ENCODE measurements at places on chromosomes 5 and 9.
A peak's percentile ranks its signal among the peaks of the same experiment; 100 is the strongest.

DNA sequence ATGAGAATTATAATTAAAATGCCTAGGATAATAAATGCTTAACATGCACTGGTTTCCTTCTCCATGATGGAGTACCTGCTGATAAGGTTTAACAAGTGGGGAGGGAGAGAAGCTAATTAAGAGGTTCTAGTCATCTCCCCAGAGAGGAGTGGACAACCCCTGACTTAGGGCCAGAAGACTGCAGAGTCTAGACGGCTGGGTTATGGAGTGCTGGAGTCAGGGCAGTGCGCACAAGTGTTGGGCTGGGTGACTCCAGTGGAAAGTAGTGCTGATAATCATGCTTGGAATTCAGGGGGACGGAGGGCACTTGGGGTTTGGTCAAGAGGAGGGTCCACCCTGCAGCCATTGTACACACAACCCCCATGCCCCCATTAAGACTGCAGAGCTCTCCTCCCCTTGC lies 32.8 kb upstream of the TGFBI start:
- DNase-seq, result no peak

GRCh38 chr9:100756217-100756616 lies 178.3 kb downstream of the CAVIN4 start:
- no peak for DNase-seq

DNA sequence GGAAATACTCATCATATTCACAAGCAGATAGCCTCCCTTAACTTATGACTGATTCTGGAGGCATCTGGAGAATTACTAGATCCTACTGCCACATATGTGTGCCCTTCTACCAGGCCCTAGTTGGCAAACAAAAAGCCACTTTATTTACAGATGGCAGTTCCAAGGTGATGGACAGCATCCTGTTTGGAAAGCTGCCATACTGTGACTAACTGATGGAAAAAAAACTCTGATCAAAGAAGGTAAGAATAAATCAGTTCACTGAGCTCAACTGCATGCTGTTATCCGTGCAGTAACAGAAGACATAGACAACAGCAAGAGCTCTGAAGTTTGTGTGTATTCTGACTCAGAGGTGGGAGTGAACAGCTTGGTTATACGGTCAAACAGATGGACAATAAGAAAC lies 279.8 kb upstream of the POU5F2 start:
- DNase-seq, result no peak

GRCh38 chr9:37426846-37427245 lies 4.3 kb downstream of the GRHPR start:
- DNase-seq, result no peak

DNA sequence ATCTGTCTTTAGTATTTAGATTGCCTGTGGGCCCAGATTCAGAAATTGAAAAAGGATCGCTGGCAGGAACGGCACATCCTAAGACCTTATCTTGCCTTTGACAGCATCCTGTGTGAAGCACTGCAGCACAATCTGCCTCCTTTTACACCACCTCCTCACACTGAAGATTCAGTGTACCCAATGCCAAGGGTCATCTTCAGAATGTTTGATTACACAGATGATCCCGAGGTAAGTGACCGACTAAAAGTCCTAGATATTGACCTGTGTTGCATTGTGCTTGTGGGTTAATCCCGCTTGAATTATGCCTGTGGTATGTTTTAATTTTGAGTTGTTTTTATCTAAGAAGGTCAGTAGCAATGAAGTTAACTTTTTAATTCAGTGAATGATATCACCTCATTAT lies 14.4 kb downstream of the NCBP1 start:
- DNase-seq, result no peak

GRCh38 chr9:105883847-105884246 lies 189.5 kb downstream of the TMEM38B start:
- peak; percentile 25 for DNase-seq

DNA sequence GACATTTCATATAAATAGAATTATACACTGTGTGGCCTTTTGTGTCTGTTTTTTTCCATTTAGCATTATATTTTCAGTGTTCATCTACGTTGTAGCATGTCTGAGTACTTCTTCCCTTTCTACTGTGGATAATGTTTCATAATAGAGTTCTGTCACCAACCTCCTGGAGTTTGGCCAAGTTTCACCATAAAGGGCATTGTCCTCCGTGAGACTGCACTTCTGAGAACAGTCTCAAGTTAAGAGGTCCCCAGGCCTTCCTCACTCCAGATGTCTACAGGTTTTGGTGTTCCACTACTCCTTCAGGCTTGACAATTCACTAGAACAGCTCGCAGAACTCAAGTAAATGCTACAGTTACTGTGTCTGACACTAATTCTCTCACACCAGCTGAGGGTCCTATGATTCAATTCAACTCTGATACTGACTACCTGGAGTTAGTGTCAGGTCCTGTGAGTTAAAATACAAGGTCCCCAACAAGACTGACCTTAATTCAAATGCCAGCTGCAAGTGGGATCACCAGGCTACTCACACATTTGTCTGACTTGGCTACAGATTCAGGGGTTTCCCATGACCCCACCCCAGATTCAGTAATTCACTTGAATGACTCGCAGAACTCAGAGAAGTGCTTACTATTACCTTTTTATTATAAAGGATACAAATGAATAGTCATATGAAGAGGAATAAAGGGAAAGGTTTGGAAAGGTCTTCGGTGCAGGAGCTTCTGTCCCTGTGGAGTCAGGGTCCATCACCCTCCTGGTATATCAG lies 31.1 kb downstream of the SLC35A4 start:
- no peak for DNase-seq

- DNase-seq, result no peak
These were observed 58.4 kb upstream of the DAB2IP start for GRCh38 chr9:121593066-121593465.

DNA sequence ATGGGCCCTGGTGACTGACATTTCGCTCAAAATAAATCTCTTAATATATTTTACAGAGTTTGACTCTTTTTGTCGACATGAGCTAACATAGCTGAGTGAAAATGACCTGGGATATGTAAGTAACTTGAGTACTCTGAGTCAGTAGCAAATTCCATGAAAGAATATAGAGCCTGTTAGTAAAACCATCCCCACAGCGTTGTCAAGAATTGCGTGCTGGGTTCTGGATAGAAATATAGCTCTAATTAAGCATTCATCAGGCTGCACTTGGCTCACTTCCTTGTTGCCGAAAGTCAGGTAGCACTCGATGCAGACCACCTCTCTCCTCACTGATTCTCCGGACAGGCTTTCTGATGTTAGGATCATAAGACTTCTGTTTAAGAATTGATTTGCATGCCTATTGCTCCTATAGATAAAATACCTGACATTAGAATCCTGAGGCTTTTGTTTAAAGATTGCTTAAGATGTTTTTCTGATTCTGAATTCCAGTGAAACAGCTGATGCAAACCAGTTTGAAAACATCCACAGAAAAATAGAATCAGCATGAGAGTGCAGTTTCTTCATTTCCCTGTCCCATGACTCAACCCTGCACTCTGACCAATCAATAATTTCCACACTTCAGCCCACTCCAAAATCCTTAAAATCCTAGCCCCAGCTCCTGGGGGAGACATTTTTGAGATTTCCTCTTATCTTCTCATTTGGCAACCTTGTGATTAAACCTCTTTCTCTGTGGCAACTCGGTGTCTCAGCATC lies 310.6 kb downstream of the DIRAS2 start:
- no peak for DNase-seq

- DNase-seq, result no peak
These were observed 122.6 kb downstream of the BOD1 start for GRCh38 chr5:173493846-173494245.

- no peak for DNase-seq
These were observed 6.5 kb upstream of the MLANA start for GRCh38 chr9:5884191-5884590.

- DNase-seq, result no peak
These were observed 30.3 kb upstream of the AKNA start for GRCh38 chr9:114418053-114418452.

- DNase-seq, result no peak
These were observed 115.7 kb downstream of the TRIO start for GRCh38 chr5:14258840-14259239.

DNA sequence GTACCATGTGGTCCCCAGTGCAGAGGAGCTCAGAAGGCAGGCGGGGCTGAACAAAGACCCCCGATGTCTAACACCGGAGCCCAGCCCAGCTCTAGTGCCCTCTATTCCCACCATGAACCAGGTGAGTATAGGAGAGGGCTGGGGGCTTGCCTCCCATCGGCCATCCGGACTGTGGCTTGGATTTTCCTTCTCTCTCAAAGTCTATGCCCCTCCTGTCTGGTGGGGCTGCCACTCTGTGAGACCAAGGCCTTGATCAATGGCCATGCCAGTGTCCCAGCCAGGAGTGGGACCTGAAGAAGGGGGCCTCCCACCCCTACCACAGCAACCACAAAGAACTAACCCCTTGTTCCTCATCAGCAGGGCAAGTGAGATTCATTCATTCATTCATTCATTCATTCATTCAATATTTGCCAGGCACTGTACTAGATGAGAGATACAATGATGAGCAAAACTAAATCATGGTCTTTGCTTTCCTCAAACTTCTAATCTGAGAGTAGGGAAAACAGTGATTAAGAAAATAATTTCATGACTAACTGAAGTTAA lies 47.6 kb downstream of the ARHGEF37 start:
- DNase-seq, result no peak

DNA sequence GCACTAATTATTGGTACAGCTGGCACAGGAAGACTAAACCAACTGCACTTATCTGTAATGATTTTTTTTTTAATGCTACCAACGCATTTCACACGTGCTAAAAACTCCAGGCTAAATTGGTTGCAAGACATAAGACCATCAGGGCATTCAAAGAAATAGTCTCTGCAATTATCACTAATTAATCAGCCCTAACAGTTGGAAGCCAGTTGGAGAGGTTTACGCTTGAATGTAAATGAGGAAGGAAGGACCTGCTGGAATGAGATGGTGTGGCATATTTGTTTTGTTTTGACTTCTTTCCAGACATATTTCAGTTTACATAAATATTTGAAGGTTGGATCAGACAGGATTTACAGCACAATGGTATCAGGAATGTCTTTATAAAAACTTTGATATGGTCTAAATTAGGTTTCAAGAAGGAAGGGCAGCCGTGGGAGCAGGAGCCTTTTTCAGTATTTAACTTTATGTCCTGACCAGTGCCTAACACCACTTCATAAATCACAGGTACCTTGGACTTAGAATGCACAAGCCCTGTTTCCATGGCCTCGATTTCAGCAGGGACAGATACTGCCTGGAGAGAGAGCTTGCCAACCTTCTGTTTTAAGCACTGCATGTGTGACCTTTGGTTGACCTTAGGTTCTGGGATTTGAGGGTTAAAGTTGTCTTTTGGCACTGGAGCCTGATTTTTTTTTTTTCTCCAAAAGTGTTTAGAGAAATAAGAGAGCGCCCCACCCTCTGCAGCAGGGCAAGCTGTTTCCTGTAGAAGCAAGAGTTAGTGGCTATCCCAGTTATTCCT lies 199.8 kb upstream of the MAP3K1 start:
- no peak for DNase-seq

DNA sequence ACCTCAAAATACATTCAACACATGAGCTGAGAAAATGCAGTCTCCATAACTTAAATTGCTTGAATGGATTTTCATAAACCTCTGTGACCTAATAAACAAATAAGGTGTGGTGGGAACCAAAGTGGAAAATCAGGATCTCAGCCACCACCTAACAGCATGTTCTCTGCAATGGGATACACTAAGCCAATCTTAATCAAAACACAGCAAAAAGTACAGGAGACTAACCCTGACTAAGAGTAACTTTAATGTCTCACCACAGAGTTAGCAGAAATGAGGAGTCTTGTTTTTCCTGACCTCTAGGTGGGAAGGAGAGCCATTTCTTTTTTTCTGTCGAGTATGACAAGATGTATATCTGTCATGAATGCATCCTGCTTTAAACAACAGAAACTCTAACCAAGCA lies 48.5 kb downstream of the PLK2 start:
- DNase-seq, result no peak

GRCh38 chr5:18397371-18397770 lies 763.1 kb downstream of the TAF11L14 start:
- DNase-seq, result no peak

GRCh38 chr5:2783223-2783622 lies 31.7 kb upstream of the IRX2 start:
- no peak for DNase-seq

GRCh38 chr5:95949810-95950209 lies 11.8 kb downstream of the ELL2 start:
- peak; percentile 33 for DNase-seq

GRCh38 chr9:2681981-2682380 lies 35.3 kb upstream of the KCNV2 start:
- no peak for DNase-seq

DNA sequence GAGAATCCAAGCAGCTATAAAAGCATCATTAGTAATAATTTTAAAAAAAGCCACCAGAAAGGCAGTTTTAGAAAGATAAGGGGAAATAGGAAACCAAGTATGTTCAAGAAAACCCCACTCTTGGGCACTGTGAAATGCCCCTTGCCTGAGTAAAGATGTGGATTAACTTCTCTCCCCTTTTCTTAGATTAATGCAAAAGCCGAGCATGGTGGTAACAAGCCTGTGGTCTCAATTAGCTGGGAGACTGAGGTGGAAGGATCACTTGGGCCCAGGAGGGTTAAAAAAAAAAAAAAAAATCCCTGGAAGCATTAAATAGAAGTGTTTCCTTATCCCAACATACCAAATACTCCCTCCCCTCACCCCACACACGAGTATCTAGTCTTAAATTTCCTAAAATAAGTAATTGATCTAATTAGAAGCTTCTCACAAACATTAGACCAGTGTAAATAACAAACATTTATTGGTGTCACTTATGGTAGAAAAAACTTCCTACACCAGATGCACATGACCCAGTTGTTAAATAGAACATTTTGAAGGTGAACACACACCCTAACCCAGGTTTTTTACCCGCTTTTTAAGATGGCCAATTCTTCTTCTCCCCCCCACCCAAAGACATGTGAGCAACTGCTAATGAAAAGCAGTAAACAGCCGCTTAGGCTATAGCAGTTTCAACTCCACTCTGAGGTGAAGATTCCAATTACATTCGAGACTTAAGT lies 5.2 kb downstream of the HSPA5 start:
- no peak for DNase-seq

GRCh38 chr5:54959673-54960418 lies 25.5 kb downstream of the ESM1 start:
- no peak for DNase-seq

- DNase-seq, result no peak
These were observed 88.2 kb upstream of the NR3C1 start for GRCh38 chr5:143491646-143492045.

GRCh38 chr5:138051441-138052296 lies 18.8 kb upstream of the FAM13B start:
- DNase-seq, result no peak

GRCh38 chr5:133599044-133599443 lies 13.3 kb downstream of the FSTL4 start:
- no peak for DNase-seq

GRCh38 chr5:86030753-86031152 lies 587.0 kb upstream of the COX7C start:
- DNase-seq, result no peak

GRCh38 chr9:137273095-137273490 lies 4.4 kb upstream of the TOR4A start:
- DNase-seq, result no peak
